Cerebellar nuclear complex (tissue), 1 donor: ENCODE measurements at places on chromosomes 4 and X.

DNA sequence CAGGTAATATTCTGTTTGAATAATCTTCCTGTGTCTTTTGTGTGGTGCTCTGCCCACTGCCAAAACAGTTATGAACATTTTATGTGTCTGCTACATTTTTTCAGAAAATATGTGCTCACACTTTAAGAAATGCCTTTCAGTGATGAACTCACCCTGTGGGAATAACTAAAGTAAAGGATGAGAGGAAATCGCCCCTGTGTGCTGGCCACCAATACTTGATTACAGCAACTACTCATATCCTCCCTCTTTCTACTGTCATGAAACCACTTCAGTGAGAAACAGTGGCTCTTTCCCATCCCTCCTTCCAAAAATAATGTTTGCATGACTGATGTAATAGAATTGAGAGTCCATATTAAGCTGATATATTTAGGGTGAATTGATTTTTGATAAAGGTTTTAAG is 900.9 kb downstream of the RAB28 start:
- no peak for DNase-seq

- no peak for DNase-seq
Measured at GRCh38 chr4:172348426-172348825, 535.2 kb downstream of the GALNTL6 start.

DNA sequence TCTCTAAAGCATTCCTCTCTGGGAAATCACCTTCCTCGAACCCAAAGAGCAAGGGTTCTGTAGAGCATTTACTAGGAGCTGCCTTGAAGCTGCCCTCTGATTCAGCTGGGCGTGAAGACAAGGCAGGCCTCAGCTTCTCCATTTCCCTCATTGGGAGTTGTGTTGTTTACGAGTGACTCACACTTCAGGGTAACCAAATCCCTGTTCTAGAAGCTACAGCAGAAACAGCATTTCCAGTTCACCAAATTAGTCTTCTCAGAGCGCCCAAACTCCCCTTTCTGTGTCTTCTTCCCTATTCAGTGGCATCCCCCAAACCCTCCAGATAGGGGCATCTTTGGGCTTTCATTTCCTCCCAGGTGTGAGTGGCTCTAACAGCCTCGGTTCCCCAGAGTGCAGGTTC is 863 bp upstream of the XPNPEP2 start:
- no peak for DNase-seq

DNA sequence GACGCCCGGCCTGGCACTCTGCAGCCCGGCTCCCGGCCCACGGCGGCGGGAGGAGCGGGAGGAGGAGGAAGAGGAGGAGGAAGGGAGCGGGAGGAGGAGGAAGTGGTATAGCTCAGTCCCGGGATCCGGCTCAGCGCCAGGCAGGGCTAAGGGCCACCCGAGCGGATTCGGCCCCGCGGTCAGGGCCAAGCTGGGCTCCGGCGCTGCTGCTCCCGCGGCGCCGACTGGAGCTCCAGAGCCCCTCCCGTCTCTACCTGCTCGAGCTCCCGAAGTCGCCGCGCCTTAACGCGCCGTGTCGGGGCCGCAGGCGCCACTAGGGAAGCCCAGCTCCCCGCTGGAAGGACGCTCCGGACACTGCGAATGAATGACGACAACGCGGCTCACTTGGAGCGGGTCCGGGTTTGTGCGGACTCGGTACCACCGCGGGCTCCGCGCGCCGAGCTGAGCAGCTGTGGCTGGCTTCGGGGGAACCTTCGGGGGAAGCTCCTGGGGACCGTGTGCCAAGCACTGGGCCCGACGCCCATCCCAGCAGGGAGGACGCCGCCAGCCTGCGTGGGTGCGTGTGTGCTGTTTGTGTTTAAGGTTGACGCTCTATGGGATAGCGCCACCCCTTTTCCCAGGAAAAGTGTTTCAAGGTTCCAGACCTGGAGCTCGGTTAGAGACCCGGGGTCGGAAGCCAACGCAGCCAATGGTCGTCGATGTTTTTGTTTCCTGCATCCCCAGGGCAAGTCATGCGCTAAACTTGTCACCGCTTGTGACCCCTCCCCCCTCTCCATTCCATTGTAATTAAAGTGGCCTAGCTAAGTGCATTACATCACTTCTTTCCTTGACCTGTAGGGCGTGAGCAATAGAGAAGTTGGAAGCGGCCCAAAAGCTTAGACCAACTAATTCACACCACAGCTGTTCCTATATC is at the start of gene TBC1D9:
TSS of gene TBC1D9 (minus strand) at position 67 of the 913 bp plus-strand sequence. CDS start 340 bp downstream, outside the sequence.
- DNase-seq: peak; percentile 64

DNA sequence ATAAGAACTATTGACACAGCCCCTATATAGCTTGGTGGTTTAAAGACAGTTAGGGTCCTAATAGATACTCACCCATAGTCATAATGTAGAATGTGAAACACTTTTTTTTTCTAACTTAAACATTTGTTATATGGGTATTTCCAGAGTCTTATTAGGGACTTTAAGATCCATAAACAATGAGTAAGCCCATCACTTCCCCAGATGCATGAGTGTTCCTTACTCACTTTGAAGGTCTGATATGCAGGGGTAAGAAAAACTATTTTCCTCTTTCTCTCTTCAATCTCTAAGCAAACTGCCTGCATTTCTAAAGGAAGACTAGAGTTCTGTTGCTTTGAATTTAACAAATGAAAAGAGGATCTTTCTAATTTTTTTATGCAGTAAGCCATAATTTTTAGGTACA is 443.6 kb upstream of the PITX2 start:
- no peak for DNase-seq

GRCh38 chrX:10115082-10115481 is 41.7 kb upstream of the CLCN4 start:
- DNase-seq: no peak

- DNase-seq: no peak
Measured at GRCh38 chrX:105696870-105697269, 125.5 kb upstream of the NRK start.

DNA sequence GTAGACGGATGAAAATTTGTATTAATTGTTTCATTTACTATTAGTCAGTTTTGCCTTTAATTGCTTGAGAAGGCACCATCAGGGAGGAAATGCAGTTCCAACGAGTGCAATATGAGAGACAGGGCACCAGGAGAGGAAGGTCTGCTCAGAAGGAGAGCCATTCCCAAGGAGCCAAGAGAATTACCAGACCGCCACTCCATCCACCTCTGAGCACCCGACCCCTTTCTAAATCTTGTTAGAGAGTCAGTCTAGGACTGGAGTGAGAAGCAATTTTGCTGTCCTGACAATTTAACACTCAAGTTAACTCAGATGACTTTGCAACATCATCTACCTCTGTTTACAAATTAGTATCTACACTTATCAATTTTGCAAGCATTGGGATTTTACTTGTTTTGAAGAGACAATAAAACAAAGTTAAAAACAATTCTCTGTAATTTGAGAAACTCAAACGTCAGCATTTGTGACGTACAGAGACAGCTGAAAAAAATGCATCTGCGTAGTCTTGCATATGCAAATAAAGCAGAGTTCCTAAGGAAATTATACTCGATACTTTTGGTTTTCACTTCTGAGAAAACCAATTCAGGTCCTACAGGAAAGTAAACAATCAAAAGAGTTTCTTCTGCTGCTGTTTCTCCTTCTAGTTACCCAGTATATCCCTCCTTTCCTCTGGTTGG is 1704.7 kb upstream of the TENM3 start:
- no peak for DNase-seq

GRCh38 chr4:42123071-42123644 is 29.3 kb downstream of the BEND4 start:
- no peak for DNase-seq

DNA sequence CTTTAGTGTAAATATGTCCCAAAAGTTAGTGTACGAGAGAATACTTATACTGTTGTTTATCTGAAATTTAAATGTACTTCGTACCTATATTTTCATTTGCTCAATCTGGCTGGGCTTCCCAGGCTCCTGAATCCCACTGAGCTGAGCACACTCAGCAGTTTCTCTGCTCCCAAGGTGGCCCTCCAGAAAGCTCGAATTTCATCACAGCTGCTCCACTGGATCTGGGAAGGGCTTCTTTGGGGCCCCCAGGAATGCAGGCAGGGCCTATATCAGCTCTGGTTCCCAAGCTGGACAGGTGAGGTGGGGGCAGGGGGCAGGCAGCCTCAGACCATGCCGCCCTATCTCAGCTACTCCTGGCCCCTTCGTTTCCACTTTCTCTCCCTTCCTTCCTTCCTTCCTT is 1.5 kb upstream of the FATE1 start:
- DNase-seq: no peak

- DNase-seq: no peak
Measured at GRCh38 chr4:69518538-69519198, 23.0 kb upstream of the UGT2B4 start.

DNA sequence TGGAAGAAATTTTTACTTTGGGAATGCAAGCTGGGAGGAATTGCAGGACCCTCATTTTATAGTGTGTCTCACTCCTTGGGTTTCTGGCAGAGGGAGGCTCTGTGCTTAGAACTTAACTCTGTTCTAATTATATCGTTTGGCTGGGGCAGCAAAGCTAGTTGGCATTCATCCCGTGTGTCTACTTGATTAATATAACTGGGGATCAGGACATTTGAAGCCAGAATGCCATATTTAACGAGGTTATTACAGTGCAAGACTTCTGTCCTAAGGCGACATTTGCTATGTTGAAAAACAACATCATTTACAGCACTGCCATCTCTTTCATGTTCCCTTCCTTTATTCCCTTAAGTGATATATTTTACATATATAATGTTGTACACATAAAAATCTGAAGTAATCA is 179.1 kb upstream of the TBC1D9 start:
- peak; percentile 15 for DNase-seq

DNA sequence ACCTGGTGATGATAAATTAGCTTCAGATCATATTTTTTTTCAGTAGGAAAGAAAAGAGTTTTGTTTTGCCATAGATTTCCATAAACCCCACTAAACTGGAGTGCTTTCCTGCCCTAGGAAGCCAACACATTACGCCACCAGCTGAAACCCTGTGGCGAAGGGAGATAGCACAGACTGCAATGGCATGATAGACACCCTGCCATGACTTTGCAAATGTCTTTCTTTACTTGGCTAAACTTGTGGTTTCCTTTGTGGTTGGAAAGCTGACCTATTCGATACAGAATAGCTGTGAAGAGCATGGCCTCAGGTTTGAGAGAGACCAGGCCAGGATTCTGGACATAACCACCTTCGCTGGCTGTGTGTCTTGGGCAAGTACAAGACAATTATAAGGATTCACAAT is 19.1 kb downstream of the MFAP3L start:
- no peak for DNase-seq
